ENCODE measurements at places on chromosomes 16 and 17.

DNA sequence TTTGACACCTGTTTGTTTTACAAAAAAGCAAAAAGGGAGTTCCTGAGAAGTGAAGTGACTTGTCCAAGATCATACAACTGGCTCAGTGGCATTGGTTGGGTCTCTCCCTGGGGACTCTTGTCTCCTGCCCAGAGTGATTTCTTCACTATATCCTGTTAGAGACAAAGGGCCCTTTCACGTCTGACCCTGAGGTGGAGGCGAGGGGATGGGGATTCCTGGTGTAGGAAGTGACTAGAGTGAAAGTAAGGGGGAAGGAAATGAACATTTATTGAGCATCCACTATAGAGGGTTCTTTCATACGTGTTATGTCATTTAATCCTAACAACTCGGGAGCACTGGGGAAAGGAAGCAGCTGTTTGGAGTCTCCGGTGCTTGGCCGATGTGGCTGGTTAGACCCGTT lies 9.0 kb downstream of the ITGB3 start:
- no peak for DNase-seq

DNA sequence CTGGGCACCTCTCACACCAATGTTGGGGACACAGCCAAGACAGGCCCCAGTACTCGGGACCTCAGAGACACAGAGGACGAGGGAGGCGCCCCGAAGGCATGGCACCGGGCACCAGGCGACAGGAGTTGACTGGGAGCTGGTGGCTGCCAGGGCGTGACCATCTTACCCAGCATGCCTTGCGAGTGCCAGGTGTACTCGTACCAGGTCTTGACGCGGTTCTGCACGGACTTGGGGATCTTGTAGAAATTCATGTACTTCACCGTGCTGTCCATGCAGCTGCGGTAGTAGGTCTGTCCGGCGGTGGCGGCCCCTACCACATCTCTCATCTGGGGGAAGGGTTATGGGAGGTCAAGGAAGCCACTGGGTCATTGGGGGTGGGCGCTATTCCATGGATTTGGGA lies 67.3 kb downstream of the CNGB1 start:
- no peak for DNase-seq

DNA sequence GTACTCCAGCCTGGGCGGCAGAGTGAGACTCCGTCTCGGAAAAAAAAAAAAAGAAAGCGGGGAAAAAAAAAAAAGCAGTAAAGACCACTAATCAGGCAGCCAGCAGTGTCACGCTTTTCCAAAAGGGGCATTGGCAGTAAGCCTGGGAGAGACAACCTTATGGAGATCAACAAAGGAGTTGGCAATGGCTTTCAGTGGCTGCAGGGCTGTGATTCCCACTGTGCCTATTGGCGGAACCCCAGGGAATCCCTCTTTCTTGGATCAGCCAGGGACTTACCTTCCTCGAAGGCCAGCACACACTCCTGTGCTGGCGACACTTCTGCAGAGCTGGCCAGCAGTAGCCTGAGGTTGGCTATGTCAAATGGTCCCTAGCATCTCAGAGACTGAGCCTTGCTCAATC lies 43.2 kb upstream of the ZFHX3 start:
- DNase-seq = no peak

- no peak for DNase-seq
These were observed 3.1 kb downstream of the MMP15 start for GRCh38 chr16:58028541-58029070.

DNA sequence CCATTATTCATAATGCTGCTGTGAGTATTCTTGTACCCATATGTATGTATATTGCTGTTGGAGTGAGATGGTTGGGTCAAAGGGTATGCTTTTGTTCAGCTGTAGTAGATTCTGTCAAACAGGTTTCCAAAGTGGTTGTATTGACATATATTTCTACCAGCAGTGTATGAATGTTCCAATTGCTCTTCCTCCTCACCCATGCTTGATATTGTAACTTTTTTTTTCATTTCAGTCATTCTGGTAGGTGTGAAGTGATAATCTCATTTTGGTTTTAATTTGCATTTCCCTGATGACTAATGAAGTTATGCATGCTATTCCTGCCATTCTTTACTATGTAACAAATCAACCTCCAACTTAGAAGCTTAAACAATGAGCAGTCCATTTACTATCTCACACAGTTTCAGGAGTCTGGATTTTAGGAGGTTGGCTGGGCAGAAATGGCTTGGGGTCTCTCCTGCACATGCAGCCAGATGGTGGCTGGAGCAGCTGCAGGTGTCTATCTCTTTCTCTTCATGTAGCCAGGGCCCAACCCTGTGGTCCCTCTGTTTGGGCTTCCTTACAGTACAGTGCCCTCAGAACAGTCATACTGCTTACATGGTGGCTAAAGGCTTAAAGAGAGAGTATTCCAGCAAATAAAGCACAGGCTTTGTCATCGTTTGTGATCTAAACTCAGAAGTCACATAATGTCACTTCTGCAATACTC lies 21.2 kb downstream of the ERAL1 start:
- DNase-seq = no peak

DNA sequence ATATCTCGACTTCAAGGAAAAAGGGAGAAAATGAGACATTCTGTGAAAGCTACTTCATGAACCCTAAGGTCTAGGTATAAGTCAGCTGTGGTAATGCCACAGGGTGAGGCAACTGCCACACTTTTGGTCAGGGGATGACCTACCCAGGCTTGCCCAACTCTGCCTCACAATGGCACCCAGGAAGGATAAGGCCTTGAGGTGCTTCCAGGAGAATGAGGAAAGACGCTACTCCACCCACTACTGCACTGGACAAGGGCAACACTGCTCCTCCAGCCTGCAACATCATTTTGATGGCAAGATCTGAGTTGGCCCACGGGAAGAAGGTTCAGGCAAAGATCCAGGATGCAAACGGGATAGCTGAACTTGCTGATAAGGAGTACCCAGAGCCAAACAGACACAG lies 22.0 kb upstream of the GFOD2 start:
- DNase-seq = no peak

- no peak for DNase-seq
These were observed 158 bp downstream of the ALYREF start for GRCh38 chr17:81891303-81891552.

DNA sequence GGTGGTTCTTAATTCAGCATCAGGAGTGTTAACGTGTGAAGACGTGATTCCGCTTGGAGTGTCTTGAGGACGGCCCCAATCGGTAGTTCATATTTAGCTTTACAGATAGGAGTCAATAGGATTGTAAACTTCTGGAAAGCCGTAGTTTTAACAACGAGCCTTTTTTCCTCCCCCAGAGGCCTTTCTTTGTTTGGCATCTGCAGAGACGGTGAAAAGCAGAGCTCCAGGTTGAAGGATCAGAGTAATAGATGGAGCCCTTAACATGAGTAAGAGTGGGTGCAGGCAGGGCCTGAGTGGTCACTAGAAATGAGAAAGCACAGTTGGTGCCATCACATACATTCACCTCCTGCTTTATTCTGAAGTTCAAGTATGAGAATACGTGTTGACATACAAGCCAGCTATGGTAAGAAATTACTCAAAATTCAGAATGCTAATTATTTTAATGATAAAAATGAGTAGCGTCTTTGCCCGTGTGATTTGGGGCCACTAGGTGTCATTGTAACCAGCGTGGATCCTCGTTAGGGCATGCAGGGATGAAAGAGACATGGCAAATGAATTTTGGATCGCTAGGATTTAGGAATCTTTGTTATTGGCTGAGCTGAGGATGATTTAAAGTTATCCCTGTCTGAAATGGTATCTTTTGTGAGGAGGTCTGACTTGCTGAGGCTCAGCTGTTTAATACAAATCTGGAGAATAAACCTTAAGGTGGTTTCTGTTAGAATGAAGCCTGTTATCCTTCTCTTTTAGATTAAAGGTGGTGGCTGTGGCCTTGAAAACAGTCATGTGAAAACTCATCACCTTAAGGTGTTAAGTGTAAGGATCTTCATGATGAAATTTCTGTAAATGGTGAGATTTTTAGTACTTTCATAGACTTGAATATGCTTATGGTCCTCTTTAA lies 18.6 kb downstream of the PRCD start:
- DNase-seq = peak; percentile 53

DNA sequence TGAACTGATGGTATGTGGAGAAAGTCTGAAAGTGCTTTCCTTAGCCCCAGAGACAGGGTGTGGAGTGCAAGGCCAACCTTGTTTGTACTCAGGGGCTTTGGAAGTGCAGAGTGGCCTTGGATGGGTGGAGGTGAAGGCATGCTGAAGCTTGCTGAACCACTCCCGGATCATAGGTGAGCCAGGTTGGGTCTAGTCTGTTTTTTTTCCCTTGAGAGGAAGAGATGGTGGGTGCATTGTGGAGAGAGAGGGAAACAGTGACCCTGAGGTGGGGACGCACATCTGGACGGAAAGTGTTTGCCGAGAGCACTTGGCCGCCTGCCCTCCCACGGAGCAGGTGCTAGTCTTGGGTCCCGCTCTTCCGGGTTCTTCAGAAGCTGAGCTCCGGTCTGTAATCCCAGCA lies 12.5 kb downstream of the ABAT start:
- no peak for DNase-seq

DNA sequence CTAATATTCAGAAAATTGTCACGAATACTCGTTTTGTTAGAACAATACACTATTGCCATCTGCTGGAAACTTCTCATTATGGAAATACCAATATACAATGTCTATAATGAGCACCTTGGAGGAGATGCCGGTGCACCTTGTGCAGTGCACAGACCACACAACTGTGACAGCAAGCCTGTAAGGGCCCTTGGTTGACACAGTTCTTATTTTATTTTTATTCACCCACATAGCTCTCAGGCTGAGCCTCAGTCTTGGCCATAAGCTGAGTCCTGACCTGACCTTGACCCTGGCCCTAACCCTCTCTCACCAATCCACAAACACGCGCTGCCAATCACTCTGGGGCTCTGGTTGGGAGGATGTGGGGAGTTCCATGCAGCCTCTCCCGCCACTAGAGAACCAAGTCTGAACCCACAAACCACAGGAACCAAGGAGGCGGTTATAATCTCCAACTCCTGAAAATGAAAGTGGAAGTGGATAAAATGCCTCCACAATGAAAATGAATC lies 7.6 kb downstream of the AIPL1 start:
- peak; percentile 34 for DNase-seq

GRCh38 chr16:85275533-85276249 lies 163.4 kb upstream of the CIBAR2 start:
- DNase-seq = peak; percentile 56

GRCh38 chr17:76142039-76142584 lies 1.1 kb upstream of the FOXJ1 start:
- DNase-seq = no peak

- peak; percentile 49 for DNase-seq
These were observed 645 bp upstream of the ELMO3 start for GRCh38 chr16:67198238-67198734.

GRCh38 chr16:50297301-50298074 lies 31.1 kb downstream of the ADCY7 start:
- DNase-seq = no peak

DNA sequence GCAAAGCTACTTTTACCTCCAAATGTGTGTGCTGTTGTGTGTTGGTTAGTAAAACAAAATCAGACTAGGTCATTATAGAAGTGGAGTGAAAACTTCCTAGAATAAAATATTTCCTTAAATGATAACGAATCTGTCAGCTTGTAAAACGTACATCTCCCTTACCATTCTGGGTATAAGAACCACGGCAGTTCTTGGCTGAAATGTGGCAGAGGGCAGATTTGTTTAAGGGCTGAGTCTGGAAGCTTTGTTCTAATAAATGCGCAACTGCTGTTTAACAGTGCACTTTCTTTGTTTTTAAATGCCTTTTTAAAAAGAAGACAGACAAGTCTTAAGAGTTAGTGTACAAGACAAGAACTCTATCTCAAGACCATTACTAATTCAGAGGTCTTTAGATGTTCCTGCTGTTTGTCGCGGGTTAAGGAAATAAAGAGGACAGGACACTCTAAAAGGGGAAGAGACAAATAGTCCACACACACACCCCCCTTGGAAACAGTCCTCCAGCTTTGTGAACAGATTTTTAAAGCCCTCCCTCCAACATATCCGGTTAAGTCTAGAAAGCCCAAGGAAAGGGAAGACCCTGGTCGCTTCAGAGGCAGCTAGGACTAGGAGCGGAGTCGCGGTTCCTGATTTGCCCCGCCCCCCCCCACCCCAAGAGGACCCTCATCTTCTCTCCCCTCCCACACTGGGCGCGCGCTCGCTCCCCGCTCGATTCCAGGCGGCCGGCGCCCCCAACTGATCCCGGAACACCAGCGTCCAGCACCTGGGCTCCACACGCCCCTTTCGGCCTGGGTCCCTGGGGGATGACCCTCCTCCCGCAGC lies 658 bp downstream of the SYNRG start:
- peak; percentile 40 for DNase-seq

DNA sequence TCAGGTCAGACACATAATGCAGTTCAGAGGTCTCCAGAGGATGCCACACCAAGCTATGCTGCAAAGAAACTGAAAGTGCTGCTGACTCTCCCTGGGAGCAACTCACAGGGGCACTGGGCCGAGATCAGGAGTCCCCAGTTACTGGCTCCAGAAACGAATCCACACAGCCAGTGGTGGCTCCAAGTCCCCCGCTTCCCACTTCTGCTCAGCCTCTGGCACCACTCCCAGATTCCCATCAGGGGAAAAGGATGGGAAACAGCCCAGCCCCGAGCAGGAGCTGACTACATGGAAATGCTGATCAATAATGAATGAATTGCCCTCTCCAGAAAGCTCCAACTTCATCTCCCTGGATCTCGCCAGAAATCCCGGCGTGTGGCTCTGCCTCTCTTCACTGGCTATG lies 62.3 kb upstream of the CDH5 start:
- DNase-seq = peak; percentile 4

GRCh38 chr16:83802135-83802534 lies 5.6 kb upstream of the HSBP1 start:
- DNase-seq = peak; percentile 43

- DNase-seq = no peak
These were observed 37.7 kb downstream of the PLD6 start for GRCh38 chr17:17168401-17168800.

DNA sequence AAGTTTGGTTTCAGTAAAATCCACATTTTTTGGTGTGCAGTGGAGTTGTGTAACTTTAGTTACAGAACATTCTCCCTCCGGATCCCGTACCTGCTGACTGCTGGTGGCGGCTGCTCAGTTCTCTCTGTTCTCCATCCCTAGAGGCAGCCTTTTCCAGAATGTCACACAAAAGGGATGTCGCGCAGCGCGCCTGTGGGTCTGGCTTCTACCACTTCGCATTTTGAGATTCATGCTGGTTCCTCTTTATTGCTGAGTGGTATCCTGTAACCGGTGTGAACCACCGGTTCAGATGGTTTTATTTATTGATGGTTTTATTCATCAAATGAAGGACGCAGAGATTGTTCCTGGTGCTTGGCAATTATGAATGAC lies 981 bp upstream of the CEP131 start:
- DNase-seq = no peak

- no peak for DNase-seq
These were observed 821.1 kb upstream of the EEF2KMT start for GRCh38 chr16:5918567-5919130.
